HS-27A (cell line): ENCODE measurements at places on chromosomes 4 and X.

- DNase-seq = no peak
Observed at GRCh38 chr4:8362483-8362882, 78.0 kb downstream of the ACOX3 start.

DNA sequence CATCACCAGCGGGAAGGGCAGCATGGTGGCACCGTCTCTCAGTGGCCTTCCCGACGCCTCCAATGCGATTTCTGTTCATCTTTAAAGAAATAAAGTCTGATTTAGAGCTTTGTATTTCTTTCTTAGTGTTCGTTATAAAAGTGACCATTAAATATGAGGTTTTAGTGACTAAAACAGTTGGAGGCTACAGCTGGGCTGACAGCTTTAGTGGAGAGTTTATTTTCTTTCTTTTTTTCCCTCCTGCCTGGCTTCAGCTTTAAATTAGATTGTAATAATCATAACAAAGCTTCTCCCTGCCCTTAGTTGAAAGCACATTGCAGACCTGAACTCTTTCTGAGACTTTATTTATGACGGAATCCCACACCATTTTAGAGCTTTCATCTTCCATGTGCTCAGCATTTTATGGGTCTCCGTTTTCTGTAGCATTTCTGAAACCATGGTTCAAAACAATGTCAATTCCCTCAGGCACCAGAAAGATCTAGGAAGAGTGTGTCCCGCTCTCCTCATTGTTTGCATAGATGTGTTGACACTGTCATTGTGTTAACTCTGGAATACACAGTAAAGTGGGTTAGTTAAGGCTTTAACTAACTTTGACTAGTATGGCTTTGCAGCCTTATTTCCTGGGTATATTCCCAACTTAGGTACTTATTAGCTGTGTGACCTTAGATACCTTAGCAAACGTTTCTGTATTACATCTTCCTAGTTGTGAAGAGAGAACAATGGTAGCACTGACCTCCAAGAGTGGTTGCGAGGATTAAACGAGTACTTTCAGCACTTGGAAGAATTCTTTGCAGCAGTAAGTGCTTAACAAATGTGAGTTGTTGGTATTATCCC, 97.4 kb upstream of the PGRMC2 start:
- DNase-seq = no peak

GRCh38 chr4:155489271-155489670, 112.5 kb upstream of the MAP9 start:
- no peak for DNase-seq

DNA sequence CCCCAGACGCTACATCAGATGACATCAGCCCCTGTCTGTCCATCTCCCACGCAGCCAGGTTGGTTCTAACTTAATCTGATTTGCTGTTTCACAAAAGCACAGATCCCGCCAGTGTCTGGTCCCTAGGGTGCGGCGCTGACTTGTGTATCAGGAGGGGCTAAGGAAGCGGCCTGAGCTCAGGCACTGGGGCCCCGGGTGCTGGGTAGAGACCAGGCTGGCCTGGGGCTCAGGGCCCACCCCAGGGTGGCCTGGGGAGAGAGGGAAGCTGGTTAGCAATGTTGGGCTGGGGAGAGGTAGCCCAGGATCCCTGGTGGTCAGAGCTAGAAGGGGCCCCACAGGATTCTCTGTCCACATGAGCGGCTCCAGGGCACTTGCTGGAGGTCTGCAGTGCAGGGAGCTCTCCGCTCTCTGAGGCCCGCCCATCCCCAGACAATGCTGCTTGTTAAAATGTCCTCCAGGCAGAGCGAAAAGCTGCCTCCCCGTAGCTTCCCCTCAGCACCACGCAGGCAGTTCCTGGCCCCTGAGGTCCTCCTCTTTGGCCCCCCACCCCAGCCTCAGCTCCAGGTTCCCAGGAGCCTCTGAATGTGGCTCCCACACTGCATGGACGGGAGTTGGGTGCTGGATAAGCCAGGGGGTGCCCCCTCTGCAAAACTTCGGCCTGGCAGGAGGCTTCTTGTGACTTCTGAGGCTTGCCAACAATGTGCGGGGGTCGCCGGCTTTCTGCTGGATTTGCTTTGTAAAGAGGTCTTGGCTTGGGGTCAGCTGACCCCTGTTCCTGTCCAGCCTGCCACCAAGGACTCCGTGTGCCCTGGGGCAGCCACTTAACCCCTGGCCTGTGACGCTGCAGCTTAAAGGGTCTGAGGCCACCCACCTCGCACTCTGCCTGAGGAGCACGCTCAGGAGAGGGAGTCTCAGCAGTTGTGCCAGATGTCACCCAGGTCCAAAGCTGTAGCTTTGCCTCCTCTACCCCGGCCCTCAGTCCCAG, 112.9 kb downstream of the CPZ start:
- no peak for DNase-seq

- no peak for DNase-seq
Observed at GRCh38 chrX:4277122-4277521, 563.7 kb upstream of the PRKX start.

GRCh38 chr4:81814987-81815541, 343.4 kb upstream of the RASGEF1B start:
- DNase-seq = no peak

GRCh38 chrX:121336831-121337421, 289.5 kb downstream of the GLUD2 start:
- no peak for DNase-seq

DNA sequence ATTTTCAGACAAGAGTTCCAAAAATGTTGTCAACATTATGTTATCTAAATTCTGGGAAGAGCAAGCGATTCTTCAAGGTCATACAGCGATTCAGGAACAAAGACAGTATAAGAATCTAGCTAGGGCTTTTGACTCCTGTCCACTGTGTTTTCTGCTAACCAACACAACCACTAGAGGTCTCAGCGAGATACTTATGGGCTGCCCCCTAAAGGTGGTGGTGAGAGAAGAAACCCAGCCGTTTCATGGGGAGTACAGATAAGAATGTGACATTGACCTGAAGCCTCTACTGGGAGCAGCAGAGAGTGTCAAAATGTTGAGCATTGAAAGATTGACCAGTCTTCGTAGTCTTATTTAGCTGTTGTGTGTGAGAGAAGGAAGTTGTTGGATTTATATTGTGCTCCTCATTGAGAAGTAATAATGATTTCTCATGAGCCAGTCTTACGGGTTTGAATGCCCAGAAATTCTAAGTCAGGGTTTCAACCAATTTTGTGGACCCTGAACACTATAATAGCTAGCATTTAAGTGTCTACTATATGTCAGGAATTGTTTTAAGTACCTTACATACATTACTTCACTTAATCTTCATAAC, 168.3 kb downstream of the SPRY1 start:
- DNase-seq = no peak

GRCh38 chrX:106467422-106467821, 144.4 kb upstream of the RADX start:
- no peak for DNase-seq
